Activated CD4-positive, alpha-beta T cell treated with anti-CD3 and anti-CD28 coated beads, Interleukin-2, amount 50 U/mL, for 16 hours (primary cell): ENCODE measurements at places on chromosomes 16 and 17.
A peak's percentile ranks its signal among the peaks of the same experiment; 100 is the strongest.

DNA sequence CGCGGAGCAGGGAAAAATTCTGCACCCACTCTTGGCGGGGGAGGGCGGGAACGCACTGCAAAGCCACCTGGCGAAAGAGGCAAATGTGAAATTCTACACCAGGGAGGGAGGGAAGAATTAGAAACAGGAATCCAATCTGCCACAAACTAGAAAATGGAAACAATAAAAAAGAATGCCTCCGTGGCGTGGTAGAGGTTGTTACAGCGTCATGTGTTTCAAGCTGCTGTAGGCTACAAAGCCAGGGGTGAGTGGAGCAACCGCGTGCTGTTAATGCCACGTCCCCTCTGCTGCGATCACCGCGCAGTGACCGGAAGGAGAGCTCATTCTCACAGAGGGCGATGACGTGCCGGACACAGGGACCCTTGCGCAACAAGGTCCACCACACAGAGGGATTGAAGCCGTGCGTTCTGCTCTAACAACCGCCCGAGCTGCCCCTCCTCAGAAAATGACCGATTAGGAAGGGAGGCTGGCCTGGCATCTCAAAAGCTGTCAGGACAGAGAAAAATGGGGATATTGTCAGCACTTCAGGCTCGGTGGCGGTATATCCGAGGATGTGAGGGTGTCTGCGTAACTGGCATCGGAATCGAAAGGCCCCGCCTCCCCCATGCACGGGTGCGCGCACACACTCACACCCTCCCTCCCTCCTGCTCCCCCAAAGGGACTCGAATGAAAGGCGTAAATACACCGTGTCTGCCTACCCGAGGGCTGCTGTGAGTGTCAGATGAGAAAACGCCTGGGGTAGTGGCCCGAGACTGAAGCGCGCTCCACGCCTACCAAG lies 70.8 kb upstream of the TNRC6C start:
- peak; percentile 44 for DNase-seq

DNA sequence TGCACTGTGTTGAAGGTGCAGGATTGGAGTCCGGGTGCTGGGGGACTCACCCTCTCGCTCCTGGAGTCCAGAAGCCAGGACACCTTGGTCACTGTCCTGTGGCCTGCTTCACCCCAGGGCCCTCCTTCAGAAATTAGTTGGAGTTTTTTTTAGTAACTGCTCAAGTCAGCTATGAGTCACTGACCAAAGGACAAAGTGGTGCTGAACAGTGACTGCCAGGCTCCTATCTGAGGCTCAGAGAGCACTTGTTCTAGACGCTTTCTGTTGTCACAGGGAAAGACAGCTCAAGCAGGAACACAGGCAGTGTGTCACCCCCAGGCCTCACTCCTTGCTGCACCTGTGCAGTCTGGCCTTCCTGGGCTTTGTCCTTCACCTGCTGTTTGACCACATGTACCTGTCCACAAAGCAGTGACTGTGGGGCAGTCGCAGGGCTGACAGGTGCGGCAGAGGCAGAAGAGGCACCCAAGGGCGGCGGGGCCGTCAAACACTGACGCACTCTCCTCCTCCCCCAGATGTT lies 4.1 kb upstream of the FAAP100 start:
- DNase-seq, result no peak

- DNase-seq, result no peak
Measured at GRCh38 chr16:30920891-30921290, 2.5 kb upstream of the FBXL19 start.

DNA sequence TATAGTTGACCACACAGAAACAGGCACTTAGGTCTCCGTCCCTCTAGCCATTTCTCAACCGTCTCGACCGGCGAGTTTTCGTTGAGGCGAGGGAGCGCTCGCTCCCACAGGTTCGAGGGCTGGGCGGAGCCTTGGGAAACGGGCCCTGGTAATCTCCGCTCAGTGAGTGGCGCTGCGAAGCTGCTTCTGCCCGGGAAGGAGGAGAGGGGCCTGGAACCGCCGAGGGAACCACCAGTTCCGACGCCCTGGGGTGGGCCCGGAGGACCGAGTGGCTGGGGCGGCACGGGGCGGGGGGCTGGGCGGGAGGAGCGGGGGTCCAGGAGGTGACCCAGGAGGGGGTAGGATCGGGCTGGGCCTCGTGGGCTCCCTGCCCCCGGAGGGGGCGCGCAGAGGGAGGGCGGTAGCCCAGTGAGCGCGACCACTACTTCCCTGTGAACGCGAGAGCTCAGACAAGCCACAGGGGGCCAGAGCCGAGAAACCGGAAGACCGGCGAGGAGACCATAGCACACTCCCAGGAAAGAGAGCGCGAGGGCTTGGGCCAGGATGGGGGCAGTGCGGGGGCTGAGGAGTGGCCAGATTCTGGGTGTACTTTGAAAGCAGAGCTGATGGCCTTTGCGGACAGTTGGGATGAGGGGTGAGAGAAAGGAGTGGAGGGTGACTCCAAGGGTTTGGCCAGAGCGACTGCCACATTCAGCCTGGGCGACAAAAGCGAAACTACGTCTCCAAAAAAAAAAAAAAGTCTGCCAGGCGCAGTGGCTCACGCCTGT lies 29.9 kb upstream of the ARL4D start:
- DNase-seq, result peak; percentile 76

GRCh38 chr16:50627419-50627818 lies 53.7 kb downstream of the SNX20 start:
- peak; percentile 8 for DNase-seq

- no peak for DNase-seq
Measured at GRCh38 chr17:4510618-4510941, 11.9 kb downstream of the SPNS2 start.

DNA sequence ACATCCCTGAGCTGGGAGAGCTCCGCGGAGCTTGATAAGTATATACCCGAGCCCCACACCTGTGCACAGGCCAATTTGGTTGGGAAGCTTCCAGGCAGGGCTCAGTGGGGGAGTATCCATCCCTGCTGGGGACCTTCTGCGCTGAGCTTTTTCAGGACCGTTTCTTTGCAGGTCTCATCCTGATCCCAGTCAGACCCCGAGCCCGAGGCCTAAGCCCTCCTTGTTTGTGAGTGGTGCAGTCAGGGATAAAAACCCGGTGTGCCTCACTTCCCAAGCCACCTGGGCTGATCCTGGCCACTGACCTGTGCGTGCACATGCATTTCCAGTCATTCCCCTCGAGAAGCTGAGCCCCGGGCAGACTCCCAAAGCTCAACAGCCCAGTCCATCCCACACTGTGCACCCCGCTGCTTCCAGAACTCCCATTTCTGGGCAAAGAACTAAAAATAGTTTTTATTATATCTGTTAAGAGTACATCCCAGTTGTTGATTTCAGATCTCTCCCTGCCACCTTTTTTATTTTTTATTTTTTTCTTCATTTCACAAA lies 27.3 kb upstream of the NAT9 start:
- DNase-seq, result no peak

DNA sequence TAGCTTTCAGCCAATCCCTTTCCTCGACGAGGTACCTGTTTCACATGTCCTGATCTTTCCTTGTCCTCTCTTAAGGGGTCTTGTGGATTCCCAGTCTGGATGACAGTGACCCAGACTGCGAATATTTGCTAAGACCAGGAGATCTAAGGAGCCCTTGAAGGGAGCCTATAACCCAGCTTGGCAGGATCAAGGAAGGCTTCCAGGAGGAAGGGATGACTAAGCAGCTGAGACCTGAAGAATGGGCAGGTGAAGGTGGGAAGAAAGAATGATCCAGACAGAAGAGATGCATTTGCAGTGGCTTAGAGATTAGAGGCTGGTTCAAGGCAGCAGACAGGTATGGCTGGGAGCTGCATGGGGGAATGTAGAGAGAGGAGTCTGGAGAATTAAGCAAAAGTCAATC lies 1.9 kb upstream of the PDK2 start:
- DNase-seq, result no peak

DNA sequence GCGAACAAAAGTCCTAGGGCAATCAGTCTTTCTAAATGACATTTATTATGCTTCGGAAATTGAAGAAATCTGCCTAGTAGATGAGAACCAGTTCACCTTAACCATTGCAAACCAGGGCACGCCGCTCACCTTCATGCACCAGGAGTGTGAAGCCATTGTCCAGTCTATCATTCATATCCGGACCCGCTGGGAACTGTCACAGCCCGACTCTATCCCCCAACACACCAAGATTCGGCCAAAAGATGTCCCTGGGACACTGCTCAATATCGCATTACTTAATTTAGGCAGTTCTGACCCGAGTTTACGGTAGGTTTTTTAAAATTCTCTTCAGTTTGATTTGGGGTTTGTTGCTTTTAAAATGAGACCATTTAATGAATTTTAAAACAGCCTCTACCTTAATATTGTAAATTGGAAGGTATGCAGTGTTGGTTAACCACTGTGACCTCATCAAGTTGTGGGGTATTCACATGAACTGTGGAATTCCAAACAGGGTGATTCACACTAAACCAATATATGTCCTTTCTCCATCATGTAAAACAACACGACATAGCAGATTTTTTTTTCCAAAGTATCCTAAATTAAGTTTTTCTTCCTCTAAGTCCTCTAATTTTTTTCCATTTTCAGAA lies 6.2 kb upstream of the EVI2A start:
- DNase-seq, result no peak

DNA sequence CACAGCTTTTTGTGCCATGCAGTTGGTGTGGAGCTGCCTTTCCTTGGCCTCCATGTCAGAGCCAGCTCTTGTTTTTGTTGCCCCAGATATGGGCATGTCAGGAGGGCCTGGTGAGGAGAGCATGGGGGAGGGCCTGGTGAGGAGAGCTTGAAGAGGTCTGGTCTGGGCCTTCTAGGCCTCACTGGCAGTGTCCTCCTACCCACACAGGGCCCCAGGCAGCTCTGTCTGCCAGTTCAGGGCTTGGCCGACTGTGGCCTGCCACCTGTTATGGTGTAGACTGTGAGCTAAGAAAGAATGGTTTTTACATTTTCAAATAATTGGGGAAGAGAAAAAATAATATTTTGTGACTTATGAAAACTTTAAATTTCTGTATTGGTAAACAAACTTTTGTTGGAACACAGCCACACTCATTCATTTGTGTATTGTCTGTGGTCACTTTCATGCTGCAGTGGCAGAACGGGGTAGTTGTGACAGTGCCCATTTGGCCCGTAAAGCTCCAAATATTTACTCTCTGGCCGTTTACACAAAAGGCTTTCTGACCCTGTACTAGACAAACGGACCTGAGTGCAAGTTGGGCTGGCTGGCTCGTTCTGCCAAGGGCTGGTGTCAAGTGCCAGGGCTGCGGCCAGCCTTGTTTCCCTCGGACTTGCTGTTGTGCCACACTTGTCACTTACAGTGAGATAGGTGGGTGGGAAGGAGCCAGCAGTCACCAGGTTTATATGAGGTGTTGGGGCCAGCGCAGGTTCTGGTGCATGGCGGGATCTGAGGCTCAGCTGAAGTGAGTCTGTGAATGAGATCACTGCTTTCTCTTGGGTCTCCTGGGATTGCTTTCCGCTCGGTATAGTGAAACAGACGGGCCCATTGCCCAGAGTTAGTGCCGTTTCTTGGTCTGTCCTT lies 18.2 kb downstream of the PGS1 start:
- DNase-seq, result no peak

DNA sequence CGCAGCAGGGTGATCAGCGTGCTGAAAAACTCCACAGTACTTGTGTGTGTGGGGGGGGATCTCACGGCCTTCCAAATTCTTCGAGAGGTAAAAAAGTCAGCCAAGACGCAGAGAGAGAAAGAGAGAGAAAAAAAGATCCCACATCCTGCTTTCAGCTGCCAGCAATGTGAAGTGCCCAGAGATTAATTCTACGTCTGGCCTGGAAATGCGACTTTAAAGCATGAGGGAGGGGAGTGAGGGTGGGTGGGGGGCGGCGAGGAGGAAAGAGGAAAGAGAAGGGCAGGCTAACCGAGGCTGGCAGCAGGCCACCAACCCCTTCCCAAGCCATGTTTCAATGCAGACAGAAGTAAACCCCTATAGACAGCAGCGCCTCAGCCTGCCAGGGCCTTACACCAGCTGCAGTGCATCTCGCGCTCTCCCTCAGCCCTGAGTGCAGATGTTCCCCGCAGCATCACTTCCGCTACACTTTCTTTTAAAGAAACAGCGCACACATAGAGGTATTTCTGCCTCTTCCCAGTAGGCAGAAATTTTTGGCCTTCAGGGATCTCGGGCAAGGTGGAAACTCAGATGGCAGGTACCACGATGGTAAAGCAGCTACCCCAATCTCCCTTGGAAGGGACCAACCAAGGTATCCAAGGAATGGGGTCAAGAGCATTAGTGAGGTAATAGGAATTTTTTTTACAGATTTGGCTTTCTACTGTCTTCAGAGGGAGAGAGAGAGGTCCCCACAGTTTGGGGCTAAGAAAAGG lies 87.8 kb downstream of the SMG6 start:
- peak; percentile 64 for DNase-seq

DNA sequence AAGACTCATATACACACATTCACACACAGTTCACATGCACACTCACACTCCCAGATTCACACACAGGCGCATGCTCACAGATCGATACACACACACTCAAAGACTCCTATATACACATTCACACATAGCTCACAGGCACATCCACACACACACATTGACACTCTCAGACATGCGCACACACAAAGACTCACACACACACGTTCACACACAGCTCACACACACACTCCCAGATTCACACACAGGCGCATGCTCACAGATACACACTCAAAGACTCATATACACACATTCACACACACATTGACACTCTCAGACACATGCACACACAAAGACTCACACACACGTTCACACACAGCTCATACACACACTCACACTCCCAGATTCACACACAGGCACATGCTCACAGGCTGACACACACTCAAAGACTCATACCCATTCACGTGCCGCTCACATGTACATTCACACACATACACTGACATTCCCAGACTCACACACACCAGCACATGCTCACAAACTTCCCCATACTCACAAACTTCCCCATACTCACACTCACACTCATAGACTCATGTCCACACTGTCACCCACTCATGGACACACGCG lies 25.6 kb upstream of the KRT17 start:
- no peak for DNase-seq

- DNase-seq, result no peak
Measured at GRCh38 chr17:78206298-78206697, 7.8 kb upstream of the BIRC5 start.
